SW480 (cell line): ENCODE measurements at places on chromosomes 2 and 18.

DNA sequence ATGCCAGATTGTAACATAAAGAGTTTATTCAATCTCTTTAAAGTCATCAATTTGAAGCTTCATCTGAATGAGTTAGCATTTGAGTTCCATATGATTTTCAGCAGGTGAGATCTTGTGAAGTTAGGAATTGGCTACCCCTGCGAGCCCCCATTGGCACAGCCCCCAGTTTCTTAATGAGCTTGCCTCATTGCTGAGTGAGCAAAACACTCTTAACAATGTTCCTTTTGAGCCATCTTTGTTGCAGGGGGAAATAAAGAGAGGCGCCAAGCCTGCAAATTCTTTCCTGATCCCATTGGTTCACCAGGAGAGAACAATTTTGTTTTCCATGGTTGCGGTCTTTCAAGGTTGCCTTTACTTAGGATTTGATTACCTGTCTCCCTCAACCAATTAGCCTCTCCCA, 18.7 kb downstream of the DPP10 start:
- DNase-seq = no peak

DNA sequence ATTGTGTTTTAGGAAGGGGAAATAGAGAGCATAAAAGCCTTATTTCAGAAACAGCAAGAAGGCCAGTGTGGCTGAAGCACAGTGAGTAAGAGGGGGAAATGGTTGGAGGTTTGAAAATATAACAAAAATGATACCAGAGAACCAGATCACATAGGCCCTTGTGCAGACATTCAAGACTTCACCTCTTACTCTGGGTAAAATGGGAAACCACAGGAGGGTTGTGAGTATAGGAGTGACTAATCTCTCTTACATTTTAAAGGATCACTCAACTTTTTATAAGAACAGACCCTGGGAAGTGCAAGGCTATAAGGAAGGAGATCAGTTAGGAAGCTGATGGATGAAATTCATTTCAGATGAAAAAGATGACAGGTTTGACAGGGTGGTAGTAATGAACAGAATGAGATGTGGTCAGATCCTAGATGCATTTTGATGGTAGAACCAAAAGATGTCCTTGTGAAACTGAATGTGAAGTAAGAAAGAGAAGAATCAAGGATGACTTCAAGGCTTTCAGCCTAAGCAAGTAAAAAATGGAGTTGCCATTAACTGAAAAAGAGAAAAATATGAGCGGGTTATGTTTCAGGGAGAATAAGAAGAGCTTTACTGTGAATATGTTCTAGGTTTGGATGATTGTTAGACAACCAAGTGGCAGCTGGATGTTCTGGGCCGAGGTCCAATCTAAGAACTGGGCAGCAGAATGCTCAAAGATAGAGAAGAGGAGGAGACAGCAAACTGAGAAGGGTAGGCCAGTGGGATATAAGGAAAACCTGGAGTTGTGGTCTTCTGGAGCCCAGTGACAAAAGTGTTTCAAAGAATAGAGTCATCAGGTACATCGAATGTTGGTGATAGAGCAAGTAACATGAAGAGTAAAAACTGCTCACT, 65.1 kb downstream of the USP40 start:
- no peak for DNase-seq

GRCh38 chr2:141497272-141497671, 633.5 kb downstream of the LRP1B start:
- DNase-seq = no peak

DNA sequence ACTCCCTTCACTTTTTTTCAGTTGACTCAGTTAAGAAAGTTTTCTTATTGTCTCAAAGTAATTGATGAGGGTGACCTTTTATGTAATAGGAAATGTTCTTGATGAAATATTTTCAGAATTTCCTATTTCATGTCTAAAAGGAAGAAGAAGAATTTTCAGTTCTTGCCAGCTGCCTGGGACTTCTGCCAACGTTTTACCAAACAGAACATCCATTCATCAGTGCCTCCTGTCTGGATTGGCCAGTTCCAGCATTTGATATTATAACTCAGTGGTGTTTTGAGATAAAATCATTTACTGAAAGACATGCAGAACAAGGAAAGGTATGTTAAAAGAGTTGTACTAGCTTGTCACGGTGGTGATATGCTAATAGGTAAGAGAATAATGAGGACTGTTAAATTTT, 104.7 kb upstream of the MYO3B start:
- DNase-seq = no peak

DNA sequence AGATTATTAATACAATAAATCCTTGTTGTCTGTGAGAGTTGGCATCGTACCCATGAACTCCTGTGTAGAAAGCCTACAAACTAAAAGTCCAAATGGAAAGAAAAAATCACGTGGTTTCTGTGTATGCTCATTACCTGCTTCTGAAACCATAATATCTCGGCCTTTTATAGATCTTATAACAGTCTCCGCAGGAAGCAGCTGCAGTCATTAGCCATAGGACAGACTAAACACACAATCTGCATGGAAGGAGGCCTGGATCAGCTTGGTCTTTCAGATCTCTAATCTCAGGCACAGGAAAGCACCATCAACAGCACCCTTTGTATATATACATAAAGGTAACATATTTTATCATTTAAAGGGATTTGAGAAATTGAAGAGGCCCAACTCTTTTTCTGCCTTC, 508.9 kb upstream of the TCF4 start:
- DNase-seq = no peak

DNA sequence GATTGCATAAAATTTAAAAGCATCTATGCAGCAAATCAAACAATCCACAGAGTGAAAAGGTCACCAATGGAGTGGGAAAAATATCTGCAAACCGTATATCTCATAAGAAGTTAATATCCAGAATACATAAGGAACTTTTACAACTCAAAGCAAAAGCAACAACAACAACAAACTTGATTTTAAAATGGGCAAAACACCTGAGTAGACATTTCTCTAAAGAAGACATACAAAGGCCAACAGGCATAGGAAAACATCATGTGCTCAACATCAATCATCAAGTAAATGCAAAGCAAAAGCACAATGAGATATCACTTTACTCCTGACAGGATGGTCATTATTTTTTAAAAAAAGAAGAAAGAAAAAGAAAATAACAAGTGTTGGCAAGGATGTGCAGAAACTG, 38.1 kb downstream of the TMEM247 start:
- DNase-seq = no peak

DNA sequence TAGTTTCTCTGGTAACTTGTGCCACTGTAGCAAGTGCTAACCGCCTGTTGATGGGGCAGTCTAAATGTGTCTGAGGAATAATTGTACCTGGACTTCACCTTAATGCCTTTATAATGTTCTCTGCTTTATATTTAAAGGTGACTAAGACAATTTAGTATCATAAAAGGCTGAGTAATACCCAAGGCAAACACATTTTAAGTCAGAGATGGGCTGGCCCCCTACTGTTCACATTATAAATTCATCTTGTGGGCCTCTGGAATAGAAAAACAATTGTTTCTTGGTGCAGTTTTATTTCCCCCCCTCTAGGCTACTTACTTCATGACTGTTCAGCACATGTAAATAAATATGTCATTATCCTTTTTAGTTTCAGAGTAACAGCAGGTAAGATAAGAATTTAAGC, 559.3 kb upstream of the PIK3C3 start:
- DNase-seq = peak; percentile 6

GRCh38 chr2:101479328-101479727, 4.4 kb upstream of the RFX8 start:
- no peak for DNase-seq

DNA sequence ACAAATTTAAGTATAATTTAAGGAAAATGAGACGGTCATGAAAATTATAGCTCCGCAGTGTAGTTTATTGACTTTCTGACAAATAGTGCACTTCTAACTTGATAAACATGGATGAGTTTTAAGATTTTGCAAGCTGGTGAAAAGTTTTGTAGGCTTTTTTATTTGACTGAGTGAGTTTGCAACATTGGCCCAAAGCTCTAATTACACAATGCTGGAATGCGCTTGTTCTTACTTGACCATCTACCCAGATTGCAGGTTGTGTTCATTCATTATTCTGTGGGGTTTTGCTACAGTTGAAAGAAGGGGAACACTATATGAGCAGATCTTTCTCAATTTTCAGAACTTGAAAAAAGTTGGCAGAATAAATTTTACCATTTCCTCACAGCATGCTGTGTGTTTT, 13.5 kb downstream of the SPOPL start:
- no peak for DNase-seq

DNA sequence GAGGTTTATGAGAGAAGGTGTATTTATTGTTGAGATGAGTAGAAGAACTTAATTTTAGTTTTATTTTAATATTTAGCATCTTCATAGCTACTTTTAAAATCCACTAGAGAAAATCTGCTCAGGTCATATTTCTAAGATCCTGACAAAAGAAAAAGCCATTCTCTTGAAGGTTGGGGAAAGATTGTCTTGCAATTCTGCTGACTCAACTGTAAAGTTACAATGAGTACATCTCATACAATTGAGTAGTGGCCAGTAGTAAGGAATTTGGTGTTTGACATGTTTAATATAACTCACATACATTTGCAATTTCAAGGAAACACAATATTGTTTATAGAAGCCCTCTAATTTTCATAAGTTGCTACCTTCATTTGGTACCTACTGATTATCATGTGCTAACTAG, 344.5 kb downstream of the LRRTM1 start:
- no peak for DNase-seq

- DNase-seq = no peak
Observed at GRCh38 chr2:18835787-18836186, 246.4 kb upstream of the NT5C1B start.

GRCh38 chr2:189312643-189313042, 128.6 kb upstream of the WDR75 start:
- DNase-seq = no peak

DNA sequence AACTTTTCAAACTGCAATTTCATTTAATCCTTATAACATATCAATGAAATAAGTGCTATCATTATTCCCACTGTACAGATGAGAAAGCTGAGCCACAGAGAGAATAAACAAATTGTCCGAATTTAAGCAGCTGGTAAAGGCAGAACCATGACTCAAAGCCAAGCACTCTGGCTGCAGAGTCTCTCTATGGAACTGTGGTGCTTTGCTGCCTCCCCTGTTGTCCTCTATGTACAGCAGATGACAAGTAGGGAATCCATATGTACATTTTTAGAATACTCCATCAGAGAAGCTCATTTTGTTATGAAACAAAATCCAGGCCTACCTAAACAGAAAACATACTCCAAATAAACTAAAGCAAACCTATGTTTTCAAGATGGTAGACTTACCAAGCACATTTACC, 45.1 kb downstream of the FARSB start:
- DNase-seq = no peak

- no peak for DNase-seq
Observed at GRCh38 chr18:55317864-55318263, 270.1 kb downstream of the TCF4 start.

- DNase-seq = peak; percentile 43
Observed at GRCh38 chr18:26089293-26090129, 902 bp downstream of the SS18 start.

DNA sequence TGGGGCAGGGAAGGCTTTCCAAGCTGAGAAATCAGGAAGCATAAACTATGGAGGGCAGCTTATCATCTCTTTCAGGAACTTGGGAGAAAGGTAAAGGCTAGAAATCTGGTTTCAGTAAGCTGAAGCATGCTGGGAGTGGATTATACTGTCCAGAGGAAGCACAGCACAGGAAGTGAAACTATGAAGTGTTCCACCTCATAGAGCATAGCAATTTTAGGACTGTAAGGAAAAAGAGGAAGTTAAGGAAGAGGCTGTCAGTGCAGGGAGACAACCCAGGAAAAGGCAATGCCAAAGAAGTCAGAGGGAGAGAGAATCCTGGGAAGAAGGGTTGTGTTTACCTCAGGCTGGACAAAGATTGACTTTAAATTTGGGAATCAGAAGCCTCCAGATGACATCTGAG, 51.9 kb downstream of the EFEMP1 start:
- DNase-seq = no peak

GRCh38 chr2:158381205-158381604, 75.3 kb downstream of the CCDC148 start:
- no peak for DNase-seq

DNA sequence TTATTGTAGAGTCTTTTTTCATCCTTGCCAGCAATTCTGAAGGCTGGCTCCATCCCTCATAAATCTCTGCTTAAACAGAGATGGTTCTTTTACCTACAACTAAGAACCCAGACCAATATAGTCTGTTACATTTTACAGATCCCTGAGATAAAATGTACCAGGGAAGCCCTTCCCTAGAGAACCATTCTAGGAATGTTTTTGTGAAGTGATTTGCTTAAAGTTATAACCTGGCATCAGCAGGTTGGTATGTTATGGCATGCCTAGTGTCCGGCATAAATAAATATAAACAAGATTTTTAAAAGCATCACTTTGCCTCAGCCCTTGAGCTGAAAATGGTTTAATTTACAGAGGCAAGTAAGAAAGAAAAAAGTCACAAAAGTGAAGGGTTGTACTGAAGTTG, 18.5 kb upstream of the NPAS2 start:
- peak; percentile 67 for DNase-seq

DNA sequence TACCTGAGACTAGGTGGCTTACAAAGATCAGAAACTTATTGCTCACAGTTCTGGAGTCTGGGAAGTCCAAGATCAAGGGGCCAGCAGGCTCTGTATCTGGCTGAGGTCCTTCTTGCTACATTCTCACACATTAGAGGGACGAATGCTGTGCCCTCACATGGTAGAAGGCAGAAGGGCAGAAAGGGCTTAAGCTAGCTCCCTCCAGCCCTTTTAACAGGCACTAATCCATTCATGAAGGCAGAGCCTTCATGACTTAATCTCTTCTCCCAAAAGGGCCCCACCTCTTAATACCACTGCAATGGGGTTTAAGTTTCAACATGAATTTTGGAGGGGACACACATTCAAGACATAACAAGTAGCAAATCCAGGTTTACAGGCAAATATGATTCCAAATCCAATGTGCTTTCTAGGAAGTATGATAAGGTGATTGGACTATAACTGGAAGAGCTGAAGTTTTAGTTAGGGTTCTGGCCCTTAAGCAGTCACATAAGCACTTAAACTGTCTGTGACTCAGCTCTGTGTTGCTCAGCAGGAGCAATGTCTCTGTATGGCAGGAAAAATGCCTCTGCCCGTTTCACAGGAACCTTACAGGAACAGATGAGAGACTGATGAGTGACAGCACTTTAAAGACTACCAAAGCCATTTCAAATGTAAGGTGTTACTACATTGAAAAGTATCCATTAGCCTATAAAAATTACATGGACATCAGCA, 119.6 kb upstream of the PTPRM start:
- no peak for DNase-seq

- DNase-seq = no peak
Observed at GRCh38 chr18:61845197-61845596, 47.6 kb downstream of the RNF152 start.
